ENCODE measurements at places on chromosomes 6 and 20.

- no peak for DNase-seq
Measured at GRCh38 chr20:59781226-59781625, 152.2 kb downstream of the SYCP2 start.

DNA sequence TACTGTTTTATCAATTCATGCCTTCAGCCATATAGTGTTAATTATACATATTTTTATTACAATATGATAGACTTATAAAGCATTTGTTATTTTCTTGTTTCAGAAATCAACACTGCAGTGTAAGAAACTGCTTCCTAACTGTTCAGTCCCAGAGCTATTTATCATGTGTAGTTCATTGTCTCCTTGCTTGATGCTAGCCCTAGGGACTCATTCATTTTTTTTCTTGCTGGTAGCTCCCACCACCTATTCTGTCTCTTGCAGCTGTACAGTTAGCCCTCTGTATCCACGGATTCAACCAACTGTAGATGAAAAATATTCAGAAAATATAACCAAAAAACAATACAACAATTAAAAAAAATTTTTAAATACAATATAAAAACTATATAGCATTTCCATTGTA is 121.3 kb downstream of the STXBP5 start:
- DNase-seq: no peak

GRCh38 chr6:11922901-11923300 is 89.2 kb upstream of the HIVEP1 start:
- DNase-seq: no peak

GRCh38 chr20:62688855-62689460 is 19.7 kb upstream of the NTSR1 start:
- DNase-seq: no peak

DNA sequence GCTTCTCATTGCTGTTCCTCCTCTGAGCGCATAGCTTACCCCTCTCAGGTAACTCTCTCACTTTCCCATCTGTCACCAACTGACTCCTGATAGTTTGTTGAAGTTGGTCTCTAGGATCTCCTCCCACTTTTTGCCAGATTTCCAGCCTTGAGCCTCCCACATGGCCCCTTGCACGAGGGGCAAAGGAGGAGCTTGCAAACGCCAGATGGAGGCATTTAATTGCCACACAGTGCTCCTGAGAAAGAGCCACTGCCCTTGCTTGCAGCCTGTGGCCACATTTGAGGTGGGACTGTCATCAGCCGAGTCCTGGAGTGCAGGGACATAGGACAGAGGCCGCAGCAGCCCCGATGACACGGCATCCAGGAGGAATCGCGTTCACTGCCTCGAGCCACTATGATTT is 348.7 kb downstream of the SMOC2 start:
- no peak for DNase-seq

GRCh38 chr6:38273325-38273724 is 366.4 kb downstream of the BTBD9 start:
- DNase-seq: no peak

GRCh38 chr20:46894971-46895905 is 595 bp downstream of the EYA2 start:
- peak; percentile 73 for DNase-seq

- DNase-seq: no peak
Measured at GRCh38 chr6:138970856-138971425, 17.1 kb downstream of the REPS1 start.

GRCh38 chr20:16392346-16392745 is 180.9 kb downstream of the KIF16B start:
- no peak for DNase-seq

DNA sequence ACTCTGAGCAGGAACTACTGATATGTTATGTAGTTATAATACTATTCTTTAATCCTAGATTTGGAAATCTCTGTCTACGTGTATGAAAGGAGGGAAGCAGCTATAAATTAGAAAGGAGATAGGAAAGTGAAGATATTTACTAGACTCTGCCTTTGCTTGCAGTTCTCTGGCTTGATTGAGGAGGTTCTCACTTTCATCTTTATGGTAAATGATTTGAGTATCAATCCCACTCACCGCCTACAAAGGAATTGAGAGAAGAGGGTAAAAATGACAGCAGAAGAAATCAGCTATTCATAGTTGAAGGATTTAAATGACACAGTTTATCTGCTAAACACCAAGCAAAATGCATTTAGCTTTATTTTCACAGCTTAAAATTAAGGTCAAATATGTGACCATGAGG is 67.3 kb downstream of the FAM229B start:
- DNase-seq: no peak

- peak; percentile 62 for DNase-seq
Measured at GRCh38 chr6:30915591-30915946, 1.5 kb downstream of the VARS2 start.

GRCh38 chr6:26624557-26624956 is 27.8 kb downstream of the ABT1 start:
- no peak for DNase-seq

- no peak for DNase-seq
Measured at GRCh38 chr6:81668615-81669047, 83.8 kb downstream of the TENT5A start.

GRCh38 chr6:83167726-83168278 is 25.3 kb downstream of the PGM3 start:
- DNase-seq: no peak

- DNase-seq: no peak
Measured at GRCh38 chr6:64553249-64553786, 917.7 kb downstream of the PHF3 start.

DNA sequence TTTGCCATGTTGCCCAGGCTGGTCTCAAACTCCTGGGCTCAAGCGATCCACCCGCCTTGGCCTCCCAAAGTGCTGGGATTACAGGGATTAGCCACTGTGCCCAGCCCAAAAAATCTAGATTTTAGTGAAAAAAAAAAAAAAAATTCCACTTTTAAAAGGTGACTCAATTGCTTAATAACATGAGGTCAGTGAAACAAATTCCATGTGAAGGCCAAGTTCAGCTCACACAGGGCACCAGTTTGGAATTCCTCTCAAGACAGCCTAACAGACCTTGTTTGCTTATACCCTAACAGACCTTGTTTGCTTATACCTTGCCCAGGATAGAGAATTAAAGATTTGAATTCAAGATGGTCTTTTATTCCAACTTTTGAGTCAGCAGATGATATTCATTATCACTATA is 5.1 kb downstream of the RRBP1 start:
- no peak for DNase-seq

DNA sequence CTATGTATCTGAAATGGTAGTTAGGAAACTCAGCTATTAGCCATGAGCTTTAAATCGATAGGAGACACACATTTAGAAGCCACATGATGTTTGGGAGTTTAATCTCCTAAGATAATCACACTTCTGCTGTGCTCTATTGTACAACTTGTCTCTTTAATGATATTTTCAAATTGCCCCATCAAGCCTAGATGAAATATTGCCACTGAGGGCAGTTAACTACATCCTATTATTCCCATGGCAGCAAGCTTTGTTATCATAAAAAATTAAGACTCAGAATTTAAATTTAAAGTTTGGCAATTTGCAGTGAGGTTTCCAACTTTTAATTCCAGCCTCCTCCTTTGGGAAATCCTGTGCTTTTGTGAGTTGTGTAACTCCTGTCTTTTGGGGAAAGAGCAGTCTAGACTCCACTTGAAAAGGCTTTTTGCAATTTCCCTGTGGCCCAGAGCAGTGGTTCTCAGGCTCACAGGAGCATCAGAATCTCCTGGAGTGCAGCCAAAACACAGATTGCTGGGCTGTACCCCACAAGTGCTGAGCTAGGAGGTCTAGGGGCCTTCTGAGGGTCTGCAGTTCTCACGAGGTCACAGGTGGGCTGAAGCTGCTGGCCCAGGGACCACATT is 792.4 kb downstream of the QKI start:
- no peak for DNase-seq

GRCh38 chr6:41278699-41279405 is 7.6 kb downstream of the TREM1 start:
- peak; percentile 38 for DNase-seq

GRCh38 chr6:107750176-107750797 is 73.8 kb downstream of the SCML4 start:
- no peak for DNase-seq

DNA sequence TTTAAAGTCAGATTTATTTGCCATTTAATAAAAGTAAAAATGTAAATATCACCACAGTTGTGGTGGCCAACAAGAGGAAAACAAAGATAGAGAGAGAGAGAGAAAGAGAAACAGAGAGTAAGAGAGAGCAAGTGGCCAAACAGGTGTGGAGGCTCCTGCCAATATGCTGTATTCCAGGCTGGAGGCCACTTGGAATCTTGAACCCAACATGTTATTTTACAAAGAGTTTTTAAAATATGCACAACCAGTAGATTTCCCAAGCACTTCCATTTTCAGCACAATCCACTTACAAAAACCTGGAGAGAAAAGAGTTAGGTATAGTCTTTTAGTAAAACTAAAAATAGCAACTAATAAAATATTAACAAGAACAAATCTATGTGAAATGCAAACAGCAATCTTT is 1323.1 kb upstream of the CITED2 start:
- DNase-seq: no peak

DNA sequence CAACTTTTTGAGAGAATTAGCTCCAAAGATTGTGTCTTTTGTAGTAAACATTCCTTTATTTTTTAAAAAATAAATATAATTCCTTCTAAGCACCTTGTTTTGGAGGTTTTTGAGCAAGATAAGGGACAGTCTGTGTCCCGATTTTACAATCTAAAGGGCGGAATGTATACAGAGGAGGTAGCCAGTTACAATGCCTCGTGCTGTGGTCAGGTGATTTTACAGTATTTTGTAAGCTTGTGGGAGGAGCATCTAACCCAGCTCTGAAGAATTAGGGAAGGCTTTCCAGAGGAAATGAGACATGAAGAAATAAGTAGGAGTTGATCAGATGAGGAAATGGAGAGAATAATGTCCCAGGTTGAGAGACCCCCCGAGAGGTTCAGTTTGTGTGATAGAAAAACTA is 1.3 kb downstream of the HINT3 start:
- peak; percentile 23 for DNase-seq

GRCh38 chr20:31823360-31824124 is 4.4 kb downstream of the MYLK2 start:
- DNase-seq: no peak

GRCh38 chr20:62906209-62906608 is 20.1 kb downstream of the DIDO1 start:
- no peak for DNase-seq

- DNase-seq: no peak
Measured at GRCh38 chr6:152879681-152880080, 103.2 kb downstream of the FBXO5 start.

DNA sequence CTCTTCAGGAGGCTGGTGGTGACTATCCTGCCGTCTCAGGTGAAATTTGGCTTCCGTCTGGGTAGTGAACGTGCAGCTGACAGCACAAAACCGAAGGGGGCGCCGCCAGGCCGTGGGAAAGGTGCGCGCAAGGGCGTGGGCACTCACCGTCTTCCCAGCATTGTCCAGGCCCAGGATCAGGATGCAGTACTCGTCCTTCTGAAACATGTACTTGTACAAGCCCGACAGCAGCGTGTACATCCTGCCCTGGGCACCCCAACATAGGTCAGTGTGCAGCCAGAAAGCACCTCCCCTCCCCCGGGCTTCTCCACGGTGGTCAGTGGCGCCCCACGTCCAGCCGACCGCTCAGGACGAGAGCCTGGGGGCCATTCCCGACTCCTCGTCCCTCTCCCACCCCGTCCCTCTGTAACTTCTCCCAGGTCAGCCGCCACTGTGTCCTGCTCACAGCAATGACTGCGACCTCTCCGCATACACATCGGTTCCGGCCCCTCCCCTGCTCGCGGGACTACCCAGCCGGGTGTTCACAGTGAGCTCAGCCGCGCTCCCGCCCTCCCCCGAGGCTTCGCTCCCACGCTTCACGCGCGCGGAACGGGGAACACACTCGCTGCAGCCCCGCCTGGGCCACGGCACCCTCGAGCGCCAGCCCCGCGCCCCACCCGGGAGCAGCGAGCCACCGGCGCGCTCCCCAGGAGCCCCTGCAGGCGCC is 771 bp downstream of the ARFRP1 start:
- no peak for DNase-seq

DNA sequence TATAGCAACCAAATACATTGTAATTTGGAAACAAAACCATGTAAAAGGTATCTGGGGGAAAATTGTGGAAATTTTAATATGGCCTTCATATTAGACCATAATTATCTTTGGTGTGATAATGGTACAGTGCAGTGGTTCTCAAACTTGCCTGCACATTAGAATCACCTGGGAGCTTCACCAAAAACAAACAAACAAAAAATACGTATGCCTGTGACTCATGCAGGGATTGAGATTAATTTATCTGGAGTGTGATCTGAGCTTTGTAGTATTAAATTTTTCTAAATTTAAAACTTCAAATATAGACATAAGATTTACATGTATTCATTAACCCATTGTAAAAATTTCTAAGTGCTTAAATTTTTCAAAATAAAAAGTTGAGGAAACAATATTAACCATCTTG is 31.5 kb downstream of the ARHGAP18 start:
- DNase-seq: no peak

- DNase-seq: no peak
Measured at GRCh38 chr6:25958700-25959162, 3.9 kb upstream of the TRIM38 start.

GRCh38 chr6:162726947-162727321 is 632 bp downstream of the PRKN start:
- DNase-seq: no peak

- no peak for DNase-seq
Measured at GRCh38 chr20:50321797-50322480, 131.3 kb downstream of the CEBPB start.

DNA sequence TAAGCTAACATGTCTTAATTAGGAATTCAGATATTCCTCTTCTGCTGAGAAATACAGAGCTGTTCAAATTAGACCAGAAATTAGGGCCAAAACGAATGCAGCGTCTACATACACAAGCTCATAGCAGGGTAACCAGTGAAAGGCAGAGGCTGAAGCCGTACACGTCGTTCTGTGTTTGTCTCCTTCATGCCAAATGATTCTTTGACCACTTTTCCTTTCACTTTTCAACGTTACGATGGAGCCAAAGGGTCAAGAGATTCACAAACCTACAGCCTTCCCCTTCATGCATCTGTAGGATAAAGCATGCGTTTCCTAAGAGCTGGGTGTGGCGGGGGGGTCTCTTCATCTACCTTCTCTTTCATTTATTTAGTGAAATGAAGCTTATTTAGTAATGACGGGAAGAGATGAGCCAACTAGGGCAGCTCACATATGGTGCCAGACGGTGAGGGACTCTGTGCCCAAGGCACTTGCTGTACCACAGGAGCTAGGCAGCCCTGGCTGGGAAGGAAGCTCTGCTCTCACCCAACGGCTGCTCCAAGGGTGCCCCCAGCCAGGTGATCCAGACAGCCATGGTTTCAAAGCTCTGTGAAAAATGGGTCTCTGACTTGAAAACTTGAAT is 178.0 kb downstream of the ATXN1 start:
- no peak for DNase-seq

GRCh38 chr6:45470131-45470738 is 92.5 kb upstream of the SUPT3H start:
- DNase-seq: no peak

DNA sequence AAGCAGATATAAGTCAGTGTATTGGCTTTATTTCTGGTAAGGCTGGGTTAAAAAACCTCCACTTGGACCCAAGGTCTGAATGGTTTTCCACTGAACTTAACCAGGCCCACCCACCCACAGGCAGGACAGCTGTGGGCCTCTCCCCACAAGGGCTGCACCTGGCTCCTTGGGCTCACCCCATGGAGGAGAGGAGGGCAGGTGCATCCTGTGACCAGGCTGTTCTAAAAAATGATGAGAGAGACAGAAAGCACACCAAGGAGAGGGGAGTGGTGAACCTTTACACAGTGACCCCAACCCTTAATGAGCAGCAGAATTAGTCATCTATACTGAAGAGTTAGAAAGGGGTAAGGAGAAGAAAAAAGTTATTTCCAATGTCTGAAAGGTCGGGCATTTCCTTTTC is 34.5 kb upstream of the DUSP22 start:
- DNase-seq: no peak

Measured in right kidney (tissue), 9 donors.